ENCODE measurements at places on chromosomes 5 and 9.

DNA sequence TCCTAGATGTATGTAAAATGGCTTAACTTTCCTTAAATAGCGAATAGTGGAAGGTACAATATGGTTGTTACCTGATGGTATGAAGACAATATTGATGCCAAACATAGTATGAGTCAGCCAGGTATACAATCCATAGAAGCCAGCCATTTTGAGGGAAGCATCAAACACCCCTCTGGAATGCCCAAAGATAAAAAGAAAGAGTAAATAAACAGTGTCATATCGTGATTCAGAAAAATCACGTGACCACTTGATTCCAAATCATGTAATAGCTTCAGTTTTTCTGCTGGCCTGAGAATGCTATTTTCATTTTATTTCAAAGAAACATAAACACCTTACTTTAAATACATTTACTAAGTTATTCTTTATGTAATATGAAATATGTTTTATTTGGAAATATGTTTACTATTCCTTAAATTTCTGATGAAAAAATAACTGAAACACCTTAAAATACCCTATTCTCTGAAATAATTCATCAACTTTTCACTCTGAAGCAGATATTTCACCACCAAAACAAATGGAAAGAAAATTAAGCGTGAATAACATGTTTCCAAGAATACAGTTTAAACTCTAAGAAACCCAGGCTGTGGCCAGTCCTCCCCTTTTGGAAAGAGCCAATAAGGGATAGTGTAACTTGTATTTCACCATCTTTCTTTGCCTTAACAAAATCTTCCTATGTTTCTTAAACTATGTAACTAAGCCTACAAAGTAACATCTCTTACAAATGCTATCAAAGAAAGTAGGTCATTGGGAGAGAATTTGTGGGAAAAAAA lies 24.8 kb upstream of the CTNNAL1 start:
- DNase-seq = no peak

- DNase-seq = no peak
Observed at GRCh38 chr5:147223948-147224791, 10.7 kb upstream of the STK32A start.

DNA sequence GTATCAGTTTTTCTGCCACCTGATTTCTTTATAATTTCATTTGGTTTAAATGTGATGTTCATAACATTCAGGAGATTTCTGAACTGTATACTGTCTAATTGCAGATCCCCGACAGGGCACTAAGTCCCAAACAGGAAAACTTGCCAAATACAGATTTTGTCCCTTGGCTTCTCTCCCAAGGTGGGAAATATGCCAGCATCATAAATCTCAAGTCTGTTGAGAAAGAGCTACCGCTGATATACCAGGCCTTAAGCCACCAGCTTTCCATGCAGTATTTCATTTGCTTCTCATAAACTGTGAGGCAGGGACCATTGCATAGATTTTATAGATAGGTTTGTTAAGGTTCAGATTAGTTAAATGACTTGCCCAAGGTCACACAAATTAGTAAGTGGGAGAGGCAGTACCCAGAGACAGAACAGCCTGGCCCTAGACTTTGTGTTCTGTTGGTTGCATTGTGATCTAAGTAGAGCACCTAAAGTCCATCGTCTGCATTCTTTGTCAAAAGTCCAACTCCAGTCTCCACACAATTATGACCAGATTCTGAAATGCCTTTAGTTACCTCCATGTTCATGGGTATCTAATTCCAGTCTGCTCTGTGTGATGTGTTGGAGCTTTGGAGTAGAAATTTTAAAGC lies 16.2 kb downstream of the GPR21 start:
- no peak for DNase-seq

DNA sequence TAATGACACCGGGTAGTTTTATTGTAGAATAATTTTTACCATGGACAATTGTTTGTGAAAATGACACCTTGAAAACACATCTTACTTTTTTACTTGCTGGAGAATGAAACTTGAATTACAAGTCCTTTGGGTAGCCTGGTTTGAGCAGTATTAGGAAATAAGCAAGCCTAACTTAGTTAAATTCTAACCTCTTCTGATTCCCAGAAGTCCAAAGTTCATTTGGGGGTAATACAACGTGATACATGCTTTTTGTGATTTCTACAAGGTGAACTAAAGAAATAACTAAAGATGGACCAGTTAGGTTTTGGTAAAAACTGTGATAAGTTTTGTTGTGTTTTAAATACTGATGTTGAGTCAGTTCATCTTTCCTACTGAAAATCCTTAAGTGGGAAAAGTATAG lies 135.4 kb upstream of the DMRT1 start:
- no peak for DNase-seq
